NCI-H1436 (cell line): ENCODE measurements at places on chromosomes 1 and 21.
A peak's percentile ranks its signal among the peaks of the same experiment; 100 is the strongest.

DNA sequence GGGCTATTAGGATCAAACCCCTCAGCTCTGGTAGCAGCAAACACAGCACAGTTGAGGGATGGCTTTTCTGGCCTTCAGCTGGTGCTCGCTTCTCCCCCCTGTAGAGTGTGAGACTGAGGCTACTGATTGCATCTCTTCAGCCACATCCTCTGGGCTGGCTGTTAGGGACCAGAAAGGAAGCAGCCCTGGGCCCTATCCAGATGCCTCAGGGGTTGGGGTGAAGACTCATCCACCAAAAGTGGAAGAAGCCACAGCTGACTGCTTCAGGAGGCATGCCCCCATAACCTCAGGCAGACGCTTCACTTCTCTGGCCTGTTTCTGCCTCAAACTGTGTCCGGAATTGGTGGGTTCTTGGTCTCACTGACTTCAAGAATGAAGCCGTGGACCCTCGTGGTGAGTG, 6.2 kb upstream of the TMEM200B start:
- no peak for DNase-seq

- DNase-seq, result no peak
Measured at GRCh38 chr1:34018285-34018684, 146.7 kb downstream of the CSMD2 start.

- no peak for DNase-seq
Measured at GRCh38 chr1:19484798-19485361, 459 bp downstream of the CAPZB start.

DNA sequence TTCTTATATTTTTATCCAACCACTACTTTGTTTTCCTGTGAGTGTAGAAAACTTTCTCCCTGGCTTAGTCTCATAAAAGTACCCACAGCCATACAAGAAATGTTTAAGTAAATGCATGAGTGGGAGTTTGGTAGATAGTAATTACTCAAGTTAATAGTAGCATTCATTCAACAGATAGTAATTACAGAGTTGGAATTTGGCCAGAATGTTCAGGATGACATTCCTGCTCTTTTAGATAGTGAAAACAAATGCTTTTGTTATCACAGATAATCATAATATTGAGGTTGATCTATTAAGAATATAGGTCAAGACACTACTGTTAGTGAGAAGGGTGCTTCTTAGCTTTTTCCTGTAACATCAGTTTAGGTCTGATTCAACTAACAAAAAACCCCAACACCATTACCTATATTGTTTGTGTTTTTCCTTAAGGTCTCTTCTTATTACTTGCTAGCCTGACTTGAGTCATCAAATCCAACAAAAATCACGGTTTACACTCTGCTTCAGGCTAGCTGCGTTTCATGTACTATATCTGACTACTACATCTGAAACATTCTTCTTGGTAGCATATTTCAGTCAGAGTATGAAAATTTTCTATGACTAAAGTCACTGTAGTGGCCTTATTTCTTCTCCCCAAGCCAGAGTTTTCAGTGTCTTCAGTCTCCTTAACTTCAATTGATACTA, 163.7 kb downstream of the HS2ST1 start:
- DNase-seq, result no peak

DNA sequence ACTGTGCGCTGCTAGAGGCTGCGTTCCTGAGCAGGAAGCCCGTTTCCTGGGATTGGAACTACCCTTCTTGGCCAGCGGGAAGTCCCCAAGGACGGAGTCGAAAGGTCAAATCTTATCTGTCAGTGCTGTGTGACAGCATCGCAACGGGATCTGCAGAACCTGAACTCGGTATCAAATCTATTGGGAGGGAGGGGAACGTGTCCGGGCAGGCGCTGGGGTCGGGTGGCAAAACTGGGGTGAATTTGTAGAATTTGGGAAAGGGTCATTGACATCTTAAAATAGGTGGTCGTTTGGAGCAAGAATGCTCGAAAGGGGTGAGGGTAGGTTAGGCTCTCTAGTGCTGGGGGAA, 725 bp upstream of the ARPC5 start:
- no peak for DNase-seq

- DNase-seq, result peak; percentile 38
Measured at GRCh38 chr1:37434292-37435225, 39.8 kb upstream of the ZC3H12A start.
